ENCODE measurements at places on chromosomes 2 and 18. TPM values are rescaled to one million over a fixed set of nuclear protein-coding genes. Genes with fewer than 3 reads are reported as not detected.

- no peak for DNase-seq
Observed at GRCh38 chr18:61575419-61575818, 242.2 kb downstream of the CDH20 start.

- DNase-seq, result peak; percentile 53
Observed at GRCh38 chr2:46644690-46645385, 165.5 kb downstream of the TMEM247 start.

- DNase-seq, result no peak
Observed at GRCh38 chr2:217179854-217180253, 320.0 kb upstream of the TNP1 start.

DNA sequence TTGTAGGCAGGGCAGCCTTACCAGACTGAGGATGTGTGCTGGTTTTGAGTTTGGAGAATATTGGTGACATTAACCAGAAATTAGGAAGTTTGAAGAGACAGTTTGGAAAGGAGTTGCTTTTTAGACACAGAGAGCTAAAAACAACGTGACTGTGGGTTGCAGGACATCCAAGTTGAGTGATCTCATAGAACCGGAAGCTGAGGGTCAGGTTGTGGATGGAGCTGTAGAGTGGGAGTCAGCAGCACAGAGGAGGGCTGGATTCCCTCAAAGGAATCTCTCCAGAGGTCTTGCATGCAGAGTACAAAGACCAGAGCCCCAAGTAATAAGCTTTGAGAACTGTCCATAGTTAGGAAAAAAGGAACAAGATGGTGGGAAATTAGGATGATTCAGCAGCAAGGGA is 9.3 kb downstream of the MAPRE3 start:
- DNase-seq, result no peak

DNA sequence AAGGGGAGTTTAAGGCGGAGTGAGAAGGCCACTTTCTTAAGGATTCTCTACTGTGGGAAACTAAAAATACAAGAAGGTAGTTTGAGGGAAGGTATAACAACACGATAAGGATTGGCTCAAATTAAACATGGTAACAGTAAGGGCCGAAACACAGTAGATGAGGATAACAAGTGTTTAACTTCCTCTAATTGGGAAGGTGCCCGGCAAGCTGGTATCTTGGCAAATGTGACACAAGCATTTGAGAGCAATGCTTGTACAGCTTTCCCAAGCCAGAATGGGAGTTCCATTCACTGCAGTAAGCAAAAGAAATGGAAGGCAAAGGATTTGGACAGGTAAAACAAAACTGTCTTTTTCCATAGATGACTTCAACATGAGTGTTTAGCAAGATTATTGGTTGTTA is 19.8 kb downstream of the USP40 start:
- DNase-seq, result no peak

GRCh38 chr2:134707330-134707676 is 11.5 kb downstream of the TMEM163 start:
- DNase-seq, result no peak

DNA sequence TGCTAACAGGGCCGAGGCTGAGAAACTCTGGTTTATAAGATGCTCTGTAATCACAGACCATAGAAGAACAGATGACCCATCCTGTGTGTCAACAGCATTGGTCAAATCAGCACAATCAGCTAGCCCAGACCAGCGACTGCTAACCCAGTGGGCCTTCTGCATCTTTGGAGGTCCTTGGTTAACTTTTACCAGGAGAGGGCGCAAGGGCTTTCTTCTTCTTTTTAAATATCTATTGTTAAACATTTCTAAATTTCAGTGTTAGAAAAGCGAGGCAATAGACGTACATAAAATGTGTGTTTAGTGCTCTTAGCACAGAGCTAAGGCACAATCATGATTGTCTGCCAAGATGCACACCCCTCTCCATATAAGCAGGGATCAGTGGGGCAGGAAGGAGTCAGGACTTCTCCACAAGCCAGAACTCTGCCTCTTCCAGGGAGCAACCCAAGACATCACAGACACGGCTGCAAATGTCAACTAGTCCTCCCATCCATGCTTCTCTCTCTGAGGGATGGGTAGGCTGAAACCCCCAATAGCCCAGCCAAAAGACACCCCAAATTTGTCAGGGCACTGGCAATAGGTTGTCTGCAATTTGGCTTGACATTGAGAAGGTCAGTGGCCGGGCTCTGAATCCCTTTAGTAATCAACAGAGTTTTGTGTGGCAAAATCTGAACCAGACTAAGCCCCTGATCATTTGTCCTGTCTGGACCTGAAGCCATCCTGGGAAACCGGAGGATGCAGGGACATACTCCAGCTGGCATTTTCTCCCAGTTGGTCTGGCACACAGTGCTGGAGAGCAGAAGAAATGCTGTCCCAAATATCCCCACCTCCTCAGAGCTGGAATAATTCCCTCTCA is 188.2 kb downstream of the BCL2 start:
- peak; percentile 65 for DNase-seq

DNA sequence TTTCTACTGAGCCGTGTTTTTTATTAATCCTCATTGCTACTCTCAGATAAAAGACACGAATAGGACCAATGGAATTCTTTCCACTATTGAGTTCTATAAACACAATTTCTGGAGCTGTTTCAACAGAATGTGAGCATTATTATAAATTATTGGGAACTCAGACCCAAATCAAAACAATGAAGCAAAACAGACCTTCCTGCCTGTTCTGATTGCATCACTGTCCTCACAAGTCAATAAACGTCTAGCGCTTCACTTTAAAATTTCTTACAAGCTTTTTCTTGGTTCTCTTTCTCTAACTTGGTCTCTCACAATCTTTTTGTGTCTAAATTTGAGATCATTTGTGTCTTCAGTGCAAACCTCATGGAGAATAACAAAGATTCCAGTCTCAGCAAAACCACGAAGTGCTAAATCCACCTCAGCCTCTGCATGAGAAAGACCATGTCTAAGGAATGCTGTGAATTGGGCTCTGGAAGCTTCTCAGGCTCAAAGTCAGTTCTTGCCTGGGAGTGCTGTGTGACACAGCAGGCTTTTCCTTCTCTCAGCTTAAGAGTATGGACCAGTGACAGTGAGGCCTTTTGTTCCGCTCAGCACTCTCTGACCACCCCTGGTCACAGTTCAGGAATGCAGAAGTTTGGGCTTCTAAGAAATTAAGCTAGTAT is 22.8 kb downstream of the ARHGAP28 start:
- no peak for DNase-seq

- peak; percentile 28 for DNase-seq
Observed at GRCh38 chr2:122831649-122832048, 1076.2 kb downstream of the TSN start.

- no peak for DNase-seq
Observed at GRCh38 chr2:119478188-119478977, 45.9 kb downstream of the SCTR start.

DNA sequence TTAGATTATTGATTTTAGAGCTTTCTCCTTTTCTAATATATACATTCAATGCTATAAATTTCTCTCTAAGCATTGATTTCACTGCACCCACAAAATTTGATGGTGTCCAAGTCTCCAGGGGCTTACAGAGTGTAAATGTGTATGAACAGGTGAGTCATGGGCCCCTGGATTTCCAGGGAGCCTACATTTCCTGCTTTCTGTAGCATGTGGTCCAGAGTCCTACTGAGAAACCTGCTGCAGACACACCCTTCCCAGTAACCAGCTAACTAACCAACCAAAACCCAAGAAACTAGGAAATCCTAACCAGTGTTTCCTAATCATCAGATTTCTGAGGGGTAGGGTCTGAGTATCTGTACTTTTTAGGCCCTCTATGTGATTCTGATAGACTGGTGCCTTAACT is 39.5 kb upstream of the TANC1 start:
- no peak for DNase-seq

DNA sequence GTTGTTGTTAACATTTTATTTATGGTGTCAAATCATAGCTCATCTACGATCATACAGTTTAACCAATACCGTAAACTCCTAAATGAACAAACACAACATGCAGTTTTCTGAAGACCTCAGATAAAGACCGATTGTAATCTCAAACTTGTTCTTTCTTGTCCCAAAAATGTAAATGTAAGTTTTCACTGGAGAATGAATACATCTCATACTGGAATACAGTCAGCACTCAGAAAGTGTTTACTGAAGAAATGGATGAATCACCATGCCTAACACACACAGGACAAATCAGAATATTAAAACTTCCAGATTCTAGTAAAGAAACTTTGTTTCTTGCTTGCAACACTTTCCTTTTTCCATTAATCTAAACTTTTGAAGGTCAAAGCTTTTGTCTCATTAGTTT is 380.5 kb downstream of the DLGAP1 start:
- no peak for DNase-seq

The CFAP65 gene
- not detected for total RNA-seq

The SYT4 gene
- total RNA-seq, result not detected

The AGXT gene
- not detected for total RNA-seq

The SERPINB5 gene
- 330 TPM for total RNA-seq
